ENCODE measurements at places on chromosomes 7 and 10. TPM values are rescaled to one million over a fixed set of nuclear protein-coding genes. Genes with fewer than 3 reads are reported as not detected.

DNA sequence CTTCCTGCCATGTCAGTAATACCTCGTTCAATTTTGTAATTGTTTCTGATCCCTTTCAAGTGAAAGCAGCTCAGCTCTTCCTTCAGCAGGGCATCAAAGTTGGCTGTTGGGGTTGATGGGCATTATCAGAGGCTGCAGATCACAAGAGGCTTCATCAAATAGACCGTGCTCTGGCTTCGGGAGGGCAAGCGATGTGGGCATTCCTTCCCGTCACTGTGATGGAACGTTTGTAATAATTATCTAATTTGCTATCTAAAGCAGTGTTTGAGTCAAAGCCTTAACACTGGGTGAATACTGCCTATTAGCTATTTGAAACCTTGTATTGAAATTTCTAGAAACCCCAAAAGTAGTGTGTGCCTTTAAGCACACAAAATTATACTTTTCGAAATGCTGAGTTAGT is 170.1 kb downstream of the OTUD1 start:
- no peak for DNase-seq

- peak; percentile 89 for DNase-seq
Measured at GRCh38 chr10:75606203-75606779, 174.9 kb downstream of the LRMDA start.

- DNase-seq = peak; percentile 97
Measured at GRCh38 chr10:66931340-66931948, 5.6 kb downstream of the LRRTM3 start.

GRCh38 chr10:124497196-124497881 is 35.7 kb downstream of the LHPP start:
- no peak for DNase-seq

Gene GIMAP2
- total RNA-seq = not detected

Gene APBB1IP
- total RNA-seq = not detected

Data from PC-3 (cell line).